ENCODE measurements at places on chromosomes 16 and 17. TPM values are rescaled to one million over a fixed set of nuclear protein-coding genes. Genes with fewer than 3 reads are reported as not detected.

DNA sequence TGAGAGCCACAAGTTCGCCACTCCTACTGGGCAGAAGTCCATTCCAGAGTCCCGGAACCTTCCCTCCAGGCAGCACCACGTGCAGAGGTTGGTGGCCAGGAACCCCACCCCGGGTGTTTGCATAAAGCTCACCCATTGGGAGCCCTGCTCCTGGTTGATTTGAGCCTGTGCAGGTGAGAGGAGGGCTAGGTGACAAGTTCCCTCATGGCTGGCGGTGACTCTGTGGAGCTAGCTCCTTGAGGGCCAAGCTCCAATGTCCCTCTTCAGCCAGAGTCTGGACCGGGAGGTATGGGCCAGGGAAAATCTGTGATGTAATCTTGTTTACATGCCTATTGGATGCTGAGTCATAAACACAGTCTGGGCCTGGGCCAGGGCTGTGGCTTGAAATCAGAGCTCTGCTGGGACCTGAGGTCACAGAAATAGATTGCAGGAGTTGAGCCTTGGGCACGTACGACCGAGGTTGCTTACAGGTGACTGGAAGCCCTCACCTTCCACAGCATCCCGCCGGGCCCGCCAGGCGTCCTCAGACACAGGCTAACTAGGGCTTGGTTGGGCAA, 118.9 kb downstream of the AATF start:
- DNase-seq: no peak

DNA sequence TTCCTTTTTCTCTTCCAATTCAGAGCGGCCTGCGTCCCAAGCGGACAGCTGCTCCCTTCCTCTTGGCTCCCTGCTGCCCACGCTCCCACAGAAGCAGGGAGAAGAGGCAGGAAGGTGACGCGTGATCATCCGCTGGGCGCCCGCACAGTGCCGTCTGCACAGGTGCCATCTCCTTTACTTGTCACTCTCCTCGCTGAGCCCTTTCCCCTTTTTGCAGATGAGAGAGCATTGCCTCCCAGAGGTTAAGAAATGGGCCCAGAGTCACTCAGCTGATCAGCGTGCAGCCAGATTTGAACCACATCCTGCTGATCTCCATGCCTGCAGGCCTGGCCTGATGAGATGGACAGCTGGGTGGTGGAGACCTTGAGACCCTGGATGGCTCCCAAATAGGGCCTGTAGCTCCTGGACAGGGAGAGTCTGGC, 299.8 kb downstream of the SEC14L1 start:
- no peak for DNase-seq

GRCh38 chr17:4901648-4902344, 1.1 kb downstream of the CHRNE start:
- no peak for DNase-seq

CCL14 gene
- 59.8 TPM for total RNA-seq

- no peak for DNase-seq
These were observed 53.2 kb downstream of the SKAP1 start for GRCh38 chr17:48376682-48377325.

DNA sequence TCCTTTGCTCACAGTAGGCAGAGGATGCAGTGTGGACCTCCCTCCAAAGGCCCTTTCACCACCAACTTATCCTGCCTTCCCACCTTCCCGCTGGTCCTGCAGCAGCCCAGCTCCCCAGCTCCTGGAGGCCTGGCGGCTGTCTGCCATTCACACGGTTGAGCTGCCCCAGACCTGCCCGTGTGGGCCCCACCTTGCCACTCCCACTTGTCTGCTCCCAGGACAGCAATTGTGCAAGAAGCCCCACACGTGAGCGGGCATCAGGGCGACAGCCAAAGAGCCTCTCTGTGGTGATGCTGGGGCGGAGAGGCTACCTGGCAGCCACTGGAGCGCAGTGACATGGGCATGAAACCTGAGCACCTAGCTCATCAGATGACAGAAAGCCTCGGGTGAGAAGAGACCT, 248.6 kb upstream of the MAF start:
- DNase-seq: no peak

- DNase-seq: no peak
These were observed 234.8 kb upstream of the RPL38 start for GRCh38 chr17:73968680-73969079.

HLF gene
- 171 TPM for total RNA-seq

DNA sequence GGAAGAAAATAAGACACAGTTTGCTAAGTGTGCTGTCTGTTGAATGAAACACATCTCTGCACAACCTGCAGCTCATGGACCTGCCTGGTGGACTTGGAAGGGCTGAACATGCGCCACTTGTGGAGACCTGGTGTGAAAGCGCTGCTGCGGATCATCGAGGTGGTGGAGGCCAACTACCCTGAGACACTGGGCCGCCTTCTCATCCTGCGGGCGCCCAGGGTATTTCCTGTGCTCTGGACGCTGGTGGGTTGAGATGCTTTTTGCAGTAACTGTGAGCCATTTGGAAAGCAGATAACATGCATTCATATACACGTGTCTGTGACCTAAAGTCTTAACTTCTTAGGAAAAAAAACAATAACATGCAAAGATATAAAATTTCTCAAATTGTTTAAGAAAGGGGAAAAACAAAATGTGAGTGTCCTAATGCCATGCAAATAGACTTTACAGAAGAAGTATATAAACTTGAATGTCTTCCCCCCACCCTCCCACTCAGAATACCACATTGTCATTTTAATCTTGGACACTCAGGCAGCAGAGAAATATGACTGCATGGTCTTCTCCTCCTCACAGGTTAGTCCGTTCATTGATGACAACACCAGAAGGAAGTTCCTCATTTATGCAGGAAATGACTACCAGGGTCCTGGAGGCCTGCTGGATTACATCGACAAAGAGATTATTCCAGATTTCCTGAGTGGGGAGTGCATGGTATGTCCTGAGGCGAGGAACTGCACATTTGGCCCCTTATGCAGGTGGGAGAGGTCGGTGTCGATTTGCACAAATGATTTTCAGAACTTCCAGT, 65.6 kb downstream of the SEC14L1 start:
- DNase-seq: no peak

- no peak for DNase-seq
These were observed 25.9 kb downstream of the NKD1 start for GRCh38 chr16:50573947-50574744.

KRT20 gene
- 0.52 TPM for total RNA-seq

TNFRSF17 gene
- total RNA-seq: not detected

DNA sequence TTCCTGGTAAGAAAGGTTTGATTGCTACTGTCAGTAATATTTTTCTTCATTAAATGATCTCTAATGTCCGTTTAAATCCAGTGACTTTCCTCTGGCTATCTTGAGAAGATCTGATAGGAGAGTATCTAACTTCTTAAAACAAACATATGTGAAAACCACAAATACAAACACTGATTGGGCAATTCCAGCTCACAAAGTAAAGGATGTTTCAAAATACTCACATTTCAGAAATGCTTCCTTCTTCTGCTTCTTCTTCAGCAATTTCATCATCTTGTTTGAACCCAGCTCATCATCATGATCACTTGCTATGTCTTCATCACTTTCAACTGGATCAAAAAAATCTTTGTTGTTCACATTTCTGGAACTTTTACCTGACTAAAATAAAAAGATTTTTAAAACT, 64.3 kb upstream of the RBL2 start:
- no peak for DNase-seq

DNA sequence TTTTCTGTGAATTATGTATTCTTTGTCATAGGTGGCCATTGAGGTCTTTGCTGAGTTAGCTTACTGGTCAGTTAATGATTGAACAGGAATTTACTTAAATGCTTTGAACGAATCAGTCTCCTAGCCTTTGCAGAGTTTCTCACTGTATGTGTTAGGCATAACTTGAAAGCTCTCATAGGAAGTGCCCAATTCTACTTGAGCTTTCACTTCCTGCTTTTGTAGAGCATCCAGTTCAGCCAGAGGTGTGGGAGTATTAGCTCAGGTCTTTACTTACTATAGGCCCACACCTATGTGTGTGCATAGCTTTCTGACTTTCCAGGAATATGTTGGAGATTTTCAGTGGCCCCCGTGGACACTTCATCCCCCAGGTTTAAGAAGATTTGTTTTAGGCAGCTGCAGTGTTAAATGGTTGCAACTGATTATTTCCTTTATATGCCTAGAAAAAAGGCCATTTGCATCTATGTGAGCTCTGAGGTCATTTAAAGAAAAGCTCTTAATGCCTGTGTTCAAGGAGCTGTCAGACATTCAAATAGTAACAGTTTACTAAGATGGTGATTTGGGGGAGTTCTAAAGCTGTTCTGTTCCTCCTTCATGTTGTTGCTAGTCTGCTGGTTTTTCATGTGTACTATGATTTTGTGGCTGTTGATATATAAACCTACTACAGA, 62.3 kb downstream of the PHKB start:
- no peak for DNase-seq

GRCh38 chr16:80883816-80884215, 79.4 kb upstream of the CDYL2 start:
- DNase-seq: no peak

DNA sequence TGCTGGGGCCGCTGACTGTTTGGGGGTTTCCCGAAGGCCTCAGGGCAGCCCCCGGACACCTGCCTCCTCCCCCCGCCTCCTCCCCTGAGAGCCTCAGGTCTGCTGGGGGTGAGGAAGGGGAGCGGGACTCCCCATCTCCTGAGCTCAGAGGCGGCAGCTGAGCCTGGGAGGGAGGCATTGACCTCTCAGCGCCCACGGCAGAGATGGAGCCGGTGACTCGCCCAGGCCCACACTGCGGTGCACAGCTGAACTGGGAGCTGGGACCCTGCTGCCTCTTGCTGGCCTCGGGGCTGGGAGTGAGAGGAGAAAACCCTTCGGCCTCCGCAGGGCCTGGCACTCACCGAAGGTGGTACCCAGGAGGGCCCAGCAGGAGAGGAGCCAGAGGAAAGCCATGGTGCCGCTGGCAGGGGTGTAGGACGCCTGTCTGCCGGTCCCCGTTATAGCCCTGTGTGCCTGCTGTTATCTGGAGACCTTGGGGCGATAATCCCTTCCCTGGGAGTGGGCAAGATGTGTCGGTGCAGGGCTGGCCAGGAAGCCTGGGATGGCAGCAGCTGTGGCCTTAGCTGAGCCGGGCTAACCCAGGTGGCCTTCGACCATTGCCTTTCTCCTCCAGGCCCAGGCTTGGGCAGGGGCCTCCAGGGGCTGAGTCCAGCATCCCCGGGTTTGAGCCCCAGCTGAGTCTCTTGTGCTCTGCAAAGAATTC, at the start of gene CTRB2:
TSS of gene CTRB2 (minus strand) at position 413 of the 703 bp plus-strand sequence. CDS start at position 393, 20 bp downstream.
- DNase-seq: no peak

ATP2A3 gene
- 35.4 TPM for total RNA-seq

- no peak for DNase-seq
These were observed 3.4 kb downstream of the SGCA start for GRCh38 chr17:50169121-50169764.

DNA sequence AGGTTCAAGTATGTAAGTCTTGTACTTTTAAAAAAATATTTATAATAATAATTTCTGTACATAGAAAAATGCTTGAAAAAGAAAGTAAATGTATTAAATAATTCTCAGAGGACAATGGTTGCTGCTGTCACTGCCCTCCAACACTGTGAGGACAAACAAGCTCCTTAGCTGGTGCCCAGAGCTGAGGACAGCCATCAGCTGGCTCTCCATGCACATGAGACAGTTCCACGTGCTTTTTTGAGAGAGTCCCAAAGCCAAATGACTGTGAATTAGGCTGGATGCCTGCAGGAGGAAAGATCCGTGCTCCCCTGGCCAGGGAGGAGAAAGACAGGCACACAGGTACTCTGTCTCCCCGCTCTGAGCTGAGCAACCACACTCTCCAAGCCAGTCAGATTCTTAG, 115.5 kb upstream of the IRX5 start:
- no peak for DNase-seq

NPTX1 gene
- 0.42 TPM for total RNA-seq

GPR139 gene
- not detected for total RNA-seq

GDPD1 gene
- 0.75 TPM for total RNA-seq

C1QL1 gene
- total RNA-seq: 8.7 TPM

- DNase-seq: no peak
These were observed 115.0 kb downstream of the HS3ST2 start for GRCh38 chr16:22928882-22929435.

PMP22 gene
- 171 TPM for total RNA-seq

DNA sequence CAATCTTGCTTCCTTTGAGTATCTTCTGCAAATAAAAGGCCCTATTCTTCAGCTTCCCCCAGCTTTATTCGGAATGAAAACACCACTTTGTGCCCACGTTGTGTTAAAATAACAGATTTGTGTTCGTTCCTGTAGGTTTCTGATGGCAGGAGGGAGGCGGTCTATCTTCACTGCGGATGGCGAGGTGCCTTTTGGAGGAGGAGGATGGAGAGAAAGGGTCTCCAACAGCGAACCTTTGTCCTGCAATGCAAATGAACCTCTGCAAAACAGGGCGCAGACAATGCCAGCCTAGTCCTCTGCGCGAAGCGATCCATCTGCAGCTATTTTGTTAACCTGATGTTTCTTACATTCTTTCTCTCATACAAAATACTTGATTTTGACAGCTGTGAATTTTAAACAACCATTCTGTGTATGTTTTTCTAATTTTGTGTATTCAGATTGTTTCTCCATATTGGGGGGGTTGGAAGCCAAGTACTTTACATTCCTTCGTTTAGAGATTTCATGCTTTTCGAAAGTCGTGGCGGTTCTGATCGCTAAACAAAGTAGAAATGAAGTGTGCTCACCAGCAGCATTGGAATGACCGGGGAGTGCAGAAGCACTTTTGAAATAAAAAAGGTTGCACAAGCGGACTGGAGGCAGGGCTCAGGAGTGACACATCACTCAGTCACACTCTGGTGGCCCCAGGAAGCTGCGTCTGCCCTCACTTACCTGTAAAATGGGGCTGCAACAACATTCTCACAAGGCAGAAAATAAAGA, 279.0 kb upstream of the IRX5 start:
- DNase-seq: no peak

ZDHHC1 gene
- 24.2 TPM for total RNA-seq

GRCh38 chr17:47618410-47618809, 31.3 kb upstream of the KPNB1 start:
- DNase-seq: no peak

- DNase-seq: no peak
These were observed 29.8 kb downstream of the ZNRF1 start for GRCh38 chr16:75028544-75029135.

TMC8 gene
- total RNA-seq: 1.3 TPM

PLK1 gene
- total RNA-seq: 2.1 TPM

- DNase-seq: peak; percentile 82
These were observed 88.7 kb downstream of the AIPL1 start for GRCh38 chr17:6346156-6346786.

DNA sequence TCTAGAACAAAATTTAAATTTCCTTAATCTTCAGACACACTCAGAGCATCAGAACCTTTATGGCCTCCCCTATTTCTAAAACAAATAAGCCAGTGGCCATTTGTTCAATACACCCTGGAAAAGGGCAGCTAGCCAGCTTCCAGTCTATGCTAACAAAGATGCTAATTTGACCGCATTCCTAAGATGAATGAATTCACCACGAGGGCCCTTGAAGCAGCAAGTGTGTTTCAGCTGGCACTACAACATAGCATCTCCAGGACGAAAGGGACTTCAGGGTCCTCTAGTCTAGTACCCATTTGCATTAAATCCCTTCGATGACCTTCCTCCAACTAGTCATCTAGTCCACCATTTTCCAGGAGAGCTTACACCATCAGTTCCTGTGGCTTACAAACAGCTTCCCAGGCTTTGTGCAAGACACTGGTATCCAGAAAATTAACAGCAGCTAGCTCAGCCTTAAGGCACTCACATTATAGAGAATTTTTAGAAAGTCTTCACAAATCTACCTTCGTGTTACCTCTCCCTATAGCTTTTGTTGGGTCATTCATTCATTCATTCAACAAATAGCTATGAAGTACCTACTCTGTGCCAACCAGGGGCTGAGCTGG, 10.9 kb downstream of the KRT37 start:
- DNase-seq: no peak

GRCh38 chr17:3594976-3595375, 14.2 kb downstream of the TRPV1 start:
- DNase-seq: no peak
